ENCODE measurements at places on chromosomes 16 and 17.

DNA sequence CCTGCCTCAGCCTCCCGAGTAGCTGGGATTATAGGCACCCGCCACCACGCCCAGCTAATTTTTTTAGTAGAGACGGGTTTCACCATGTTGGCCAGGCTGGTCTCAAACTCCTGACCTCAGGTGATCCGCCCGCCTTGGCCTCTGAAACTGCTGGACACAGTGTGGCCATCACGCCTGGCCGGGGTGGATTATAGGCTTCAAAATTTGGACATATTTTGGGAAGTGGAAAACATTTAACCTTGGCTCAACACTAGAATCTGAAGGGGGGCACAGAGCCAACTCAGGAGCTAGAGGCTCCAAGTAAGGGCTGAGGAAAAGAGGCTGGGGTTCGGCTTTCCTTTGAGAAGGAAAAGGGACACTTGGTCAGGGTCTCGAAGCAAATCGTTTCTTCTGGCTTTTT lies 2.2 kb upstream of the CDK5R1 start:
- no peak for DNase-seq

GRCh38 chr16:68236826-68237242 lies 907 bp upstream of the ESRP2 start:
- no peak for DNase-seq

DNA sequence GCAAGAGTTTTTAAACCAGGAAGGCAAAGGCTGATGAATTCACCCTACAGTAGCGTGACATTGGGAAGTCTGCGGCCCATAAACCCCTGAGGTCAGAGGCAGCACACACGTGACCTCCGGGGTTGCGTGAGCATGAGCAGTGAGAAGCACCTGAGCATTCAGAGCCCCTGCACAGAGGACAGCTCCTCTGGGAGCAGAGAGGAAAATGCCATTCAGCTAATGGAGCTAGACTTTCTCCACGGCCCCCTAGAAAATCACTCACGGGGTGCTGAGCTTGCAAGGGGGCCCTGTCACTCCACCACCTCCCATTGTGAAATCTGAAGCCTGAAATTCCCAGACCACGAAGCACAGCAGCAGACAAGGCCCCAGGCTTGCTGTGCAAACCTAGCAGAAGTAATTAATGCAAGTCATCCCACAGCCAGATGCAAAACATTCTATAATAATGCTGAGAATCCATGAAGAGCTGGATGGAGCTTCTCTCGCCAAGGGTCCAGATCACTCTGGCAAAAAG lies 114.9 kb upstream of the RCVRN start:
- DNase-seq: no peak

- DNase-seq: no peak
These were observed 98.5 kb downstream of the ZNF778 start for GRCh38 chr16:89315791-89316581.

Measured in SK-N-DZ (cell line).